ENCODE measurements at places on chromosomes 11 and 22. TPM values are rescaled to one million over a fixed set of nuclear protein-coding genes. Genes with fewer than 3 reads are reported as not detected.

Gene PARVG
- total RNA-seq, result 50.6 TPM

Gene TOB2
- total RNA-seq, result 46.4 TPM

Gene ACTN3
- total RNA-seq, result not detected

Gene OR9I1
- total RNA-seq, result not detected

Gene RNF214
- 18.5 TPM for total RNA-seq

Gene SLC16A8
- not detected for total RNA-seq

Gene ELF5
- not detected for total RNA-seq

Gene ISX
- not detected for total RNA-seq

Data from activated T-helper 1 cell treated with anti-CD3 and anti-CD28 coated beads, Interleukin-12 subunit alpha, Interleukin-12 subunit beta, Interleukin-2, Interleukin-4 antibody, amounts not matched to agents 30 ng/mL and 10 ng/mL and 1 ng/mL, durations not matched to agents 14 hours and 24 hours and 36 hours (primary cell).